Activated naive CD4-positive, alpha-beta T cell (primary cell): ENCODE measurements at places on chromosomes 2 and 18.

GRCh38 chr2:205807758-205808157 is 125.5 kb downstream of the NRP2 start:
- DNase-seq: no peak

DNA sequence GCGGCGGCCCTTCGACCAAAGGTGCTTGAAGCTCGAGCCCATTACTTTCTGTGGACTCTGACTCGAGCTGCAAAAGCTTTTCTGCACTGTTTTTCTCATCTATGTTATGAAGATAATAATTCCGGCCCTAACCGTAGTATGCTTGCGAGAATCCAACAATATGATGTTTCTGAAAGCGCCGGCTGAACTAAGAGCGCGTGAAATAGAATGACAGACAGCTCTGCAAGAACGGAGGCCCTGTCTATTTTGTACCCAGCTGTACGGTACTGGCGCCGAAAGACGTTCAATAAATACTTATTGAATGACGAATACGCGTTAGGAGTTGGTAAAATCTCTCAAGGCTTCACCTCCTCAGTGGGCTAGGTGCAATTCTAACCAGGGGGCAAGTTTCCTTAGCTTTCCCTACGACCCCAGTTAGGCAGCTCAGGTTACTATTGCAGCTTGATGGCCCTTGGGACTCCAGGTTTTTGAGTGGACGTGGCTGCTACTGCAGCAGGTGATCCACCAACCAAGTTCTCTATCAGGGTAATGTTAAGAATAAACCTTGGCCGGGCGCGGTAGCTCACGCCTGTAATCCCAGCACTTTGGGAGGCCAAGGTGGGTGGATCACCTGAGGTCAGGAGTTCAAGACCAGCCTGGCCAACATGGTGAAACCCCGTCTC is 570 bp downstream of the SCRN3 start:
- DNase-seq: no peak

GRCh38 chr18:75108579-75109318 is 100.2 kb downstream of the PTGR3 start:
- DNase-seq: no peak

GRCh38 chr2:205969584-205969983 is 116.4 kb downstream of the INO80D start:
- no peak for DNase-seq

GRCh38 chr2:229903037-229903436 is 18.8 kb downstream of the TRIP12 start:
- no peak for DNase-seq

DNA sequence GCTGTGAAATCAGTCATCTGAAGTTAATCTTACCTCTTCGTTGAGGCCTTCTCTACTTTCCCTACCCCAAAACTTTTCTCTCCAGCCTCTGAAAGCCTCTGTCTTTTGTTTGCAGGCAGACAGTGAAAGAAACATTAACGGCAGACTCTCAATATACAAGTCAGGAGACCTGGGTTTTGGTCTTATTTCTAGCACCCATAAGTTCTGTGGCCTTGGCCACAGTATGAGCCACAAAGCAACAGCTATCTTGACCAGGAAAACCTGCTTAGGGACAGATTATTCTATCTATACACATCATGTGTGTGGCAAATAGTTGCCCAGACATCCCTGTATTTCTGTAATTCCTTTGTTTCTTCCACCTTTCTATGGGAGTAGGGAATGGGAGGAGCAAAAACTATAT is 318.3 kb downstream of the AGPS start:
- no peak for DNase-seq

DNA sequence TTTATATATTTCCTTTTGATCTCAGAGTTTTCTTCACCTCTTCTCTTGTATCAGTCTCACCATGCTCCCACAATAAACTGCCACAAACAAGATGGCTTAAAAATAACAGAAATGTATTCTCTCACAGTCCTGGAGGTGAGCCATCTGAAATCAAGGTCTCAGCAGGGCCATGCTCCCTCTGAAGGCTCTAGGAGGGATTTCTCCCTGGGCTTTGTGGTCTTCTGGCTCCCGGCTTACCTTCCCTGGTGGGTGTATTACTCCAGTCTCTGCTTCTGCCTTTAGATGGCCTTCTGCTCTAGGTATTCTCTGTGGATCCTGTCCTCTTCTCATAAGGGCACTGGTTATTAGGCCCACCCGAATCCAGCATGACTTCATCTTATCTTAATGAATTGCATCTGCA is 994.7 kb upstream of the POU3F3 start:
- no peak for DNase-seq

DNA sequence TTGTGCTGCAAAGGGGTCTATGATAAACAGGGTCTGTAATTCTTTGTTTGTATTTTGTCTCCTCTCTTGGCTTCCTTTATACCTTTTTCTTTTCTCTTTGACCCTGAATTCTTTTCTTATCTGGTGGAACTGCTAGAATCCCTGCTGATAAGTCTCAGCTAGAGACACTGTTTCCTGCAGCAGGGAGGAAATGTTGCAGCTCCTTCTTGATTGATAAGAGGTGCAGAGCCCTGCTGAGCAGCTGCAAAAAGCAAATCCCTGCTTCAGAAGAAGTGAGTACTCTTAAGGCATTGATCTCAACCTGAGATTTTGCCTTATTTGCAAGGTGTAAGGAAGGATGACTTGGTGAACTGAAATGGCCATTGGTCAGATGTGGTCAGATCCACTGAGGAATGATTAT is 167.8 kb downstream of the NUP35 start:
- no peak for DNase-seq

DNA sequence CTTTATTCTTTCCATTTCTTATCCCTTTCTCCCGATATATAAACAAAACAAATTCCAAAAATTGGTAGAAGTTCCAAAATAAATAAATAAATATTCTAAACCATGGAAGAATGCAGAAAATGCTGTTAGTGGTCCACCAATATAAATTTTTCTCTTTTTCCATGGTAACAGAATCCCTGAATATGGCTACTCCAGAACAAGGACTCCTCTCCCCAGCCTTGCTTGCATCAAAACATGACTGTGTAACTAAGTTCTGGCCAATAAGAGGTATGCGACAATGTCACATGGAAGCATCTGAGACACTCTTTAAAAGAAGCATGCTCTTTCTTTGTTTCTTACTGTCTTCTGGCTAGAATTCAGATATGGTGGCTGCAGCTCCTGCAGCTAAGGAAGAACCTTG is 325.1 kb upstream of the TANK start:
- DNase-seq: no peak

DNA sequence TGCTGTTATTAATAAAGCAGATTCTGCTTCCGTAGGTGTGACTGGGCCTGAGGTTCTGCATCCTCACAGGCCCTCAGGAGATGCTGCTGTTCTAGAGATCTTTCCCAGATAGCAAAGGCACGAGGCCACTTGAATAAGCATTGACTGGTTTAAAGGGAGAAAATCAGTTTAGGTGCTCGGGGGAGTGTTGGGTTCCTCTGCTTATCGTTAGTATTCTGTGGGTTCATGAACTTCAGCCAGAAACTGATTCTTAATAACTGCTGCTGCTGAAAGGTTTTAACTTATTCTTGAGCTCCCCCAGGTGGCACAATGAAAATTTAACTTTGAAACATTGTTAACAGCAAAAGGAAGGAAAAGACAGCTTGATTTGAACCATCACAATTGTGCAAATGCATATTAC is 56.9 kb downstream of the ITGA6 start:
- no peak for DNase-seq

GRCh38 chr2:80515964-80516363 is 211.4 kb upstream of the LRRTM1 start:
- DNase-seq: no peak
